ENCODE measurements at places on chromosomes 1 and 21. TPM values are rescaled to one million over a fixed set of nuclear protein-coding genes. Genes with fewer than 3 reads are reported as not detected.

DNA sequence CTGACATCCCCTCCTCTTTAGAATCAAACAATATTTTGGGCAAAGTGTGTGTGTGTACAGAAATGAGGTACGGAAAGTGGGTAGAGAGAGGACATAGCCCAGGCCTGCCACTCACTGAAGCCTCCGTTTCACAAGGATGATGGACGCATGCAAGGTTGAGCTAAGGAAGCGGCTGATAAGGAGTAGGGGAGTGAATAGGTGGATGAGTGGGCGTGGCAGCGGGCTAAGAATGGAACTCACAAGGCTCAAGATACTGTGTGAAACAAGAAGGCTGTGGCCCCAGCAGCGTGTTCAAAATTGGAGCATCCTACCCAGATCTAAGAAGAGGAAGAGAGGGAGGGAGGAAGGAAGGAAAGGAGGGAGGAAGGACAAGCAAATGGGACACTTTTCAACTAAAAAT is 37.5 kb downstream of the VWA5B1 start:
- DNase-seq = no peak
- no peaks in the 10 kb centered on the region for H3K36me3 ChIP-seq
- peaks cover 14% of the 10 kb centered on the region for H3K4me1 ChIP-seq
- H3K4me3 ChIP-seq = no peak overlapping the region

PAX7 gene
- not detected for total RNA-seq

DNA sequence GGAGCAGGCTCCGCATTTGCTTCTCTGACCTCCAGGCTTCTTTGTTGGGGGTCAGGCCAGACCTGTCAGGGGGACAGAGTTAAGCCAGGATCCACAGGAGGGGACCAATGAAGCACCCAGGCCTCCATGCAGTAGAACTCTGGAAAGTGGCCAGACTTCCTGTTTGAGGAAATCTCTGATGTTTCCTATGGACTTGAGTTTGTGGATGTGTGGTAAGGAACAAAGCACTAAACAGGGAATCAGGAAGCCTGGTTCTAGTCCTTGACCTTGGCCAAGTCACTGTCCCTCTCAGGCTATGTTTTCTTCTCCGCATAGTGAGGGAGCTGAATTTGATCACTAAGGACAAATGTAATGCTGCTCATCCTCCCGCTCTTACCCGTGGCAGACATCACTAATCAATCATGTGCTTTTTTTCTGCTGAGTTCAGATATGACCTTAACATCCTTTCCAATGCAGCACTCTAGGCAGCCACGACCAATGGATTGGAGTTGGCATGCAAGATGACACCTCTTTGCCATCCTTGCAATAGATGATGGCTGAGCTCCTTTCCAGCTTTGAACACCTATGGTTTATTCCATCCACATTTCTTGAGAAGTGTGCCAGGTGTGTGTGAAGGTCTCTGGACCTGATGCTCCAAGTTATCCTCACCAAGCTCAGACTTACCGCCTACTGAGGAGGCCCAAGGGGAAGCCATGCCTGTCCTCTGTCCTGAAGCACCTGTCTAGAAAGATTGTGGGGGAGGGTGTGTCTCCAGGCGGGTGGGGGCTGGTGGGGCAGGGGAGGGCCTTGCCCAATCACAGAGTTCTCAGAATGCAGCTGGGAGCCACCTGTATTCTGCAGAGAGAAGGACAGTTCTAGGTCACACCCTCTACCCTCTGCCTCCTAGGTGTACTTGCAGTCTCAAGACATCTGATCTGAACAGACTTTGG is 9.9 kb downstream of the SH2D2A start:
- no peaks in the 10 kb centered on the region for H3K36me3 ChIP-seq
- DNase-seq = no peak
- no peak overlapping the region for H3K4me3 ChIP-seq
- H3K27ac ChIP-seq = peak overlapping the region; percentile 67
- H3K4me1 ChIP-seq = peaks cover 54% of the 10 kb centered on the region

DNA sequence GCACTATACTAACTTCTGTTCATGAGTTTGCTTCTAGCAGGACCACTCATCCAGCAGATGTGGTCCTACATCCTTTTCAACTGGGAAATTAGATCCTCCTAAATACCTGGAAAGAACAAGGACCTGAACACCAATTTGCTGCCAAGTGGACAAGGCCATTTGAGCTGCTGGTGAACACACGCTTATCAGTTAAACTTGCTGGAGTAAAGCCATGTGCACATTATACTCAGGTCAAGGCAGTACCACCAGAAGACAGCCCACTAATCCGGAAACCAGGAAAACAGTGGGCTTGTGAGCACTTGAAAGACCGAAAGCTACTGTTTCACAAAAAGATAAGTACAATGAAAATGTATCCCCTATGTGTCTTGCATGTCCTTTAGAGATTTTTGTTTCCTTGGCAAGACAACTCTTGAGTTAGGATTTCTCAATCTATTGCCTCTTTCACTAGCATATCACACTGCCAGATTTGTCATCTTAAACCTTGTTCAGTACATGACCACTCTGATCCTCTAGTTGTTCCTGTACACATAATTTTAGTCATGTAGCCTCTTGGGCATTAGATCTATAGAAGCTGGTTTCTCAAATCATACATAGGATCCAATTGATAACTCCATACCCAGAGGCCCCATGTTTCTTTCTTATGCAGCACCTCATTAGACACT is 4.5 kb upstream of the REN start:
- H3K27me3 ChIP-seq = peaks cover 35% of the 10 kb centered on the region
- DNase-seq = no peak
- H3K4me3 ChIP-seq = no peak overlapping the region
- H3K36me3 ChIP-seq = no peaks in the 10 kb centered on the region

IL10RB gene
- total RNA-seq = 6.8 TPM

GJA8 gene
- not detected for total RNA-seq

- H3K4me1 ChIP-seq = no peaks in the 10 kb centered on the region
- H3K27ac ChIP-seq = no peak overlapping the region
- no peaks in the 10 kb centered on the region for H3K36me3 ChIP-seq
- no peak overlapping the region for H3K4me3 ChIP-seq
- DNase-seq = no peak
These were observed 4.6 kb upstream of the FOXE3 start for GRCh38 chr1:47411436-47411835.

- DNase-seq = no peak
- H3K4me3 ChIP-seq = no peak overlapping the region
- H3K27ac ChIP-seq = peak overlapping the region; percentile 85
- peaks cover 88% of the 10 kb centered on the region for H3K36me3 ChIP-seq
These were observed 14.7 kb downstream of the CSF1 start for GRCh38 chr1:109925159-109925990.

- H3K27ac ChIP-seq = peak overlapping the region; percentile 66
- peak; percentile 83 for DNase-seq
- no peaks in the 10 kb centered on the region for H3K36me3 ChIP-seq
- peaks cover 7% of the 10 kb centered on the region for H3K27me3 ChIP-seq
These were observed 50.1 kb downstream of the NDUFS5 start for GRCh38 chr1:39076127-39076798.

NCAM2 gene
- total RNA-seq = 4.4 TPM

DNA sequence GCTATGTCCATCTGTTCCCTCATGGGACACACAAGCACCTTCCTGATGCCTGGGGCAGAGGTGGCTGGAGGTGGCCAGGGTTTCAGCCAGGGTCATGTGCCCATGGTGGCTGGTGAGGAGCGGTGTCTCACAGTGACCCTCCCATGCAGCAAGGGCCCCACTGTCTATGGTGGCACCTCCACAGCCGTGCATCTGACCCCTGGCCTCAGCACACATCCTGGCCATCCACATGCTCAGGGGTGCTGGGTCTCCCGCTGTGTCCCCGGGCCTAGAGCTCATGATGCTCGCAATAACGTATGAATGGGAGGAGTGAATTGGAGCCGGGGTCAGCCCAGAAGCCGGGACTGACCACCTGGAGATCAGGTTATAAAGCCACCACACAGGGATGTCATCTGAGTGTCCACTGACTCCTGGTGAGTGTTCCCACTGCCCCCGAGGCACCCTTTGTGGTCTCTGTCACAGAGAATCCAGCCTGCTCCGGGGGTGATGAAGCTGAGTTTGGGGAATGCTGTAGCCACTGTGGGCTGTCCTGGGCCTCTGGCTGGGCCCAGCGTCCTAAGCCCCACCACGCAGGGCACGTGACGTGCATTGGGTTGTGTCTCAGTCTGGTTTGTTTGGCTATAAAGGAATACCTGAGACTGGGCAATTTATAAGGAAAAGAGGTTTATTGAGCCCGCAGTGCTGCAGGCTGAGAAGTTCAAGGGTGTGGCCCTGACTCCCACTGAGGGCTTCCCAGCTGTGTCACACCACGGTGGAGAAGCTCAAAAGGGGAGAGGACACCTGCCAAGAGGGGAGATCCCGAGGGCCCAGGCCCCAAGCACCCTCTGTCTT is 51.7 kb downstream of the SIK1 start:
- H3K27ac ChIP-seq = no peak overlapping the region
- DNase-seq = no peak
- no peaks in the 10 kb centered on the region for H3K36me3 ChIP-seq
- no peak overlapping the region for H3K4me3 ChIP-seq

GRCh38 chr1:15775706-15776105 is 17.1 kb downstream of the FBLIM1 start:
- H3K27ac ChIP-seq = no peak overlapping the region
- DNase-seq = no peak

GRCh38 chr21:42864815-42865775 is 14.2 kb downstream of the WDR4 start:
- peaks cover 54% of the 10 kb centered on the region for H3K36me3 ChIP-seq
- peaks cover 35% of the 10 kb centered on the region for H3K4me1 ChIP-seq
- H3K27ac ChIP-seq = peak overlapping the region; percentile 50
- H3K4me3 ChIP-seq = no peak overlapping the region

GRCh38 chr1:178308438-178308837 is 188.3 kb downstream of the CLEC20A start:
- H3K27me3 ChIP-seq = no peaks in the 10 kb centered on the region
- no peak overlapping the region for H3K27ac ChIP-seq
- no peak for DNase-seq
- H3K4me1 ChIP-seq = peaks cover 57% of the 10 kb centered on the region

- no peaks in the 10 kb centered on the region for H3K4me1 ChIP-seq
- DNase-seq = no peak
- H3K27me3 ChIP-seq = peaks cover 5% of the 10 kb centered on the region
- H3K36me3 ChIP-seq = no peaks in the 10 kb centered on the region
- no peak overlapping the region for H3K27ac ChIP-seq
These were observed 27.7 kb upstream of the KCND3 start for GRCh38 chr1:112017183-112017582.

TYW3 gene
- 20.9 TPM for total RNA-seq

- no peaks in the 10 kb centered on the region for H3K27me3 ChIP-seq
- H3K27ac ChIP-seq = no peak overlapping the region
- no peak for DNase-seq
- peaks cover 3% of the 10 kb centered on the region for H3K4me1 ChIP-seq
- H3K36me3 ChIP-seq = no peaks in the 10 kb centered on the region
These were observed 97.4 kb downstream of the MRPL39 start for GRCh38 chr21:25509862-25510261.

DNA sequence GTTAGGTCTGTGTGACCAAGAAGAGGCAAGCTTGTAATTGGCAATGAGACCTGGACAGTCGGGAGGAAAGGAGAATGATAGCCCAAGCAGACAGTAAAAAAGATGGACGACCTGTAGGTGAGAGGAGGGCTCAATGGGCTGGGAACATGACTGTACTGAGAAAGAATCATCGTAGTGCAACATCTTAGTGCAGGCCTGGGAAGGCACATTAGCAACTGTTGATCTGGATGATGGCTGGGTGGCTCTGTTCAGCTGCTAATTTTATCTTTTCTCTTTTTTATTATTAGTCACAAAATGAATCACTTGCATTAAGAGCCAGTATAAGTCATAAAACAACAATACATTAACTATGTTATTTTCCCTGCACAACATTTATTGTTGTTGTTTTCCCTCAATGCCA is 32.9 kb downstream of the IFI44 start:
- H3K36me3 ChIP-seq = no peaks in the 10 kb centered on the region
- no peaks in the 10 kb centered on the region for H3K4me1 ChIP-seq
- DNase-seq = no peak
- peaks cover 3% of the 10 kb centered on the region for H3K27me3 ChIP-seq
- H3K27ac ChIP-seq = no peak overlapping the region

PIK3R3 gene
- 32.7 TPM for total RNA-seq

FBLIM1 gene
- 89.1 TPM for total RNA-seq

NBPF6 gene
- not detected for total RNA-seq

- H3K4me1 ChIP-seq = peaks cover 55% of the 10 kb centered on the region
- H3K27me3 ChIP-seq = no peaks in the 10 kb centered on the region
- peak; percentile 79 for DNase-seq
- H3K36me3 ChIP-seq = no peaks in the 10 kb centered on the region
- peak overlapping the region; percentile 97 for H3K27ac ChIP-seq
- H3K4me3 ChIP-seq = peak overlapping the region; percentile 95
These were observed 757 bp upstream of the NRIP1 start for GRCh38 chr21:15065392-15066122.

DNA sequence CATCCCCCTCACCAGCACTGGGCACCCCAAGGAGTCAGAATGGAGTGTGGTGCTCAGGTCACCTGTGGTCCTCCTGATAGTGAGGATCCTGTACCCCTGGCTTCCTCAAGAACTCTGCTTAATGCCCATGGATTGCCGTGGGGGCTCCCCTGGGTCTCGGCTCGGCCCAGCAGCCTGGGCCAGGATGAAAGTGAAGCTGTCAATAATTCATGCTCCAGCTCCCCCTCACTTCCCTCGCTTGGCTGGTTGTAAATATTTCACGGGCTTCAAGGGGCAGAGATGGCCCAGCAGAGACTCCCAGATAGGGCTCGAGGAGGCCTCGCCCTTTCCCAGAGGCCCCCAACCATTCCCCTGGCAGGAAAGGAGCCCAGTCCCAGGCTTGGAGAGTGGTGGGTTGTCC is 42.6 kb upstream of the KCNA10 start:
- no peak overlapping the region for H3K27ac ChIP-seq
- H3K4me3 ChIP-seq = no peak overlapping the region
- no peaks in the 10 kb centered on the region for H3K36me3 ChIP-seq
